ENCODE measurements at places on chromosomes 3 and 15.

DNA sequence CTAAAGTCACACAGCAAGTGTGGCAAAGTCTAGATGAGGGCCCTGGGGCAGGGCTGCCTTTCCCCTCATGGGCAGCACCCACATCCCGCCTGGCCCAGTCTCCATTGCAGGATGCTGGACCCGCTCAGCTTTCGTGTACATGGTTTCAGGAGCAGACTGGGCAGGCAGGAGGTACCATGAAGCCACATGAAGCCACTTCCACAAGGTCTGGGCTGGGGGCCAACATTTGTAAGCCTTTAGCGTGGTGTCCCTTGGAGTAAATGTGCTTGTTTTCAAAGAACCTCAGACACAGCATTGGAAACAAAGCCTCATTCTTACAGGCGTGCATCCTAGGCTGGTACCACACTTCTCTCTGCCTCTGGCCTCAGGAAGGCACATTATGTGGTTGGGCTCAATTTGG, 34.5 kb downstream of the UMPS start:
- no peak for DNase-seq

DNA sequence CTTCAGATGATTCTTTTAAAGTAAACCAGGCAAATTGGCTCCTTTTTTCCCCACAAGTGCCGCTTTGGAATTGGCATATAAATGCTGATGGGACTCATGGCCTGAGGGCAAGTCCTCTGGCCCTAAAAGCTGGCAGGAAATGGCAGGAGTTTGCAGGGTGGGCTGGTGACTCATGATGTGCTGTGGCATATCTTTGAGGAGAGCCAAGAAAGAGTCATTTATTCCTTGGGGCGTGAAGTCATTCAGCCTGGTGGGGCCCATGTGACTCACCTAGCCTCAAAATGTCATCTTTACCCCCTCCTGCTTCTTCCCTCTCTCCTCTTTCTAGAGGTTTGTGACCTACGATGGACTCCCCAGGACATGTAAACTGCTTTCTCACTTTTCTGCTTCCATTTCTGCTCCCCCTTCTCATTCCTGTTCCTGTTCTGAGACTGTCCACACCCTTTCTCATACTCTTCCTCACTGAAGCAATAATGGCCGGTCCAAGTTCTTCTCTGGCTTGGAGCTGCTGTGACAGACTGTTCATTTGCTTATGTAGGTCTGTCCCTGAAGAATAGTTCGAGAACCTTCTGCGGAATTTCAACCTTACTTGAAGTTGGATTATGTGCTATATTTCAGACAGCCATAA, 326.1 kb downstream of the SATB1 start:
- DNase-seq = peak; percentile 59

DNA sequence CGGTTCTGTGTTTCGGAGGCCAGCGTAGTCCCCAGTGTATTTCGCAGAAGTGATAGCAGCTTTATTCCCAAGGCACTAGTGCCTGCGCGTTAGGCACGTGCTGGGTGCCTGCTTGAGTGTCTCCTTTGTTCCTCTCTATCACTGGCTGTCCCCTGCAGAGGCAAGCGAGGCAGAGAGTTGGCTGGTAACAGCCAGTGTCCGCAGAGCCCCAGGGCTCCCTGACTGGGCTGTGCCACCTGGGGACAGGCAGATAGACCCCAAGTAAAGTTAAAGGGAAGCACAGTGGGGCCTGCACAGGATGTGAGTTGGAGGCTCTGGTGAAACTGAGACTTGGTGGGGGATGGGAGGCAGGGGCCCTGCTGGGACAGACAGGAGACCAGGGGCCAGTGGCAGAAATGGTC, 50.7 kb downstream of the APBA2 start:
- no peak for DNase-seq

DNA sequence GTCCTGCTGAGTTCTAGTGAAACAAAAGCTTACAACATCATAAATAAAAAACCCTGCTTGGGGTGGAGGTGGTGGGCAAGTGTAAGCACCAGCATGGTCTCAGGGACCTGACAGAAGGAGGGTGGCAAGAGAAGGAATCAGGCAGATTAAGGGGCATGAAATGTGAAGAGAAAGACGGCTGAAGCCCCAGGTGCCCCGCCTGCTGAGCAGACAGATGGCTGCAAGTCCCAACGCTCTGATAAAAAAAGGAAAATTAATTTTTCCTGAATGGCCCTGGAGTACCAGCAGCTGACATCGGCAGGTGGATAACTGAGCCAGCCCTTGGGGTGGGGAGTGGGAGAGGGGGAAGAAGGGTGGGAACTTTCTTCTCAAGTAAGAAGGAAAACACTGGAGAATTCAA, 137.9 kb downstream of the XXYLT1 start:
- no peak for DNase-seq

GRCh38 chr3:50236484-50237132, 604 bp downstream of the GNAI2 start:
- no peak for DNase-seq

DNA sequence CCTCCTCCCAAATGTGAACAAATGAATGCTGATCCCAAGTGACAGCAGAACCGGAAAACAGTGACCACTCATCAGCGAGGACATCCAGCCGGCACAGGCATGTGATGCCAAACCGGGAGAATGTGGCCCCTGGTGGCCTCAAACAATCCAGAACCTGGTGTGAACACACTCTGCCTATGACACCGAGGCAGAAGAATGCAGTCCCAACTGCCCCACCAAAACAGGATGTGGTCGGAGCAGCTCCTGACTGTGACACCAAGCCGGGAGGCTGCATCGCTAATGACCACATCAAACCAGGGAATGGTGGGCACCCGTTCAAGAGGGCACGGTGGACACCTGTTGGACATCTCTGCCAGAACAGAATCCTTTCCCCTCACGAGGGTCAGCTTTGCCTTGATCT, 15.4 kb downstream of the SCN5A start:
- DNase-seq = no peak

DNA sequence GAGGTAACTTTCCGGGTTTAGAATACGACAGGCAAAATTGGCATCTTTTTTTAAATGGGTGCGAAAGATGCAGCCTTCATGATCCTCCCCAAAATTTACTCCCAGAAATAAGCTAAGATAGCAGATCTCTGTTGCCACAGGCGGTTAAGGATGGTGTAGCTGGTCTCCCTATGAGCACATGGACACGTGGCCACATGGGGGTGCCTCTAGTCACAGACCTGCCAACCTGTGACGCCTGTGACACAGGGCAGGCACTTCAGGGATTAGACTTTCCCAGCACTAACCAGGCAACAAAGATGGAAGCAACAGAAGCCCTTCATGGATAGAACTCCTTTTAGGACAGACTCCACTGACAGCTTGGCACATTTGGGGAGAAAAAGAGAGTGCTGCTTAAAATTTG, 320.3 kb downstream of the THSD4 start:
- DNase-seq = no peak

DNA sequence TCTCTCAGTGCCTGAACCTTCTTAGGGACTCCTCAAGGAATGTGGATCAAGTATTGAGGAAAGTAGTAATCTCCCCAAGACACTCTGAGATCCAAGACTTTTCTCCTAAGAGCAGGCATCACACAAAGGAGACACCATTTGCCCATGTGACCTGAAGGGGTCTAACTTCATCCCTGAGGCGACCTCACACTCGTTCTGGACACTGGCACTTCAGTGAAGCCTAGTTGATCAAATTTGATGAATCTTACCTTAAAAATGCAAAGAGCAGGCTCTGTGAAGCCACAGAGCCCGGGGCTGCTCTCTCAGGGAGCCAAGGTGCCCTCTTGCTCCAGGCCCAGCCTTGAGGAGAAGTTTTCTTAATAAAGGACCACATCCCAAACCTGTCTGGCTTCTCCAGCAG, 64.3 kb downstream of the SCN11A start:
- DNase-seq = no peak

DNA sequence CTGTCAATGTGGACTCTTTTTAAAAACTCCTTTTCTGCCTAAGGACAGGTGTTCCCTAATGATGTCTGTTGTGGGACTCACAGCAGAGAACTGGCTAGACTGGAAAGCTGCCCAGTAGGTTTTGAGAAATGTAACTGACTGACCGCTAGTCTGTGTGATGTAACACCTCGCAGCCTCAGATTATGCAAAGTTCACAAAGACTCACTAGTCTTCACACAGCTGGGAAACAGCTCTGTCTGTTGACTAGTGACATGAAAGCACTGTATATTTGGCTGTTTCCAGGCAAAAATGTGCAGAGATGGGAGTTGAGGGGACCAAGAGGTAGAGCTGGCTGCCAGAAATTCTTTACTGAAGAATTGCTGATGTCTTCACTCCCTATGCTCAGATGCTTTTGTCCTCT, 10.3 kb downstream of the PDZRN3 start:
- no peak for DNase-seq

DNA sequence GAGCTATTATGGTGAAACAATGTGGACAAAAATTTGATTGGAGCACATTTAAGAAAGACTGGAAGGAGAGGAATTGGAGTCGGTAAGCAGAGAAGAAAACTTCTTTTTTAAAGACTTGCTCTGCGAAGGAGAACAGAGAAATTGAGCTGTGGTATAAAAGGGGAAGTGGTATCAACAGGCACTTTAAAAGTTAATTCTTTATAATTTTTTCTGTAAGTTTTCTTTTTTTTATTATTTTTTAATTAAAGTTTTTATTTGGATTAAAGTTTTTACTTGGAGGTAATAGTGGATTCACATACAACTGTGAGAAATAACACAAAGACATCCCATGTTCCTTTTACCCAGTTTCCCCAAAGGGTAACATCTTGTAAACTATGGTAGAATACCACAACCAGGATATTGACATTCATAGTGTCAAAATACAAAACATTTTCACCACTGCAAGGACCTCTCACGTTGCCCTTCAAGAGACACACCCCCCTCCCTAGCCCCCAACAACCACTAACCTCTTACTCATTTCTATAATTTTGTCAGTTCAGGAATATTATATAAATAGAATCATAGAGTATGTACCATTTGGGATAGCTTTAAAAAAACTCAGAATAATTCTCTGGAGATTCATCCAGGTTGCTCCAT, 33.8 kb upstream of the XIRP1 start:
- DNase-seq = no peak

DNA sequence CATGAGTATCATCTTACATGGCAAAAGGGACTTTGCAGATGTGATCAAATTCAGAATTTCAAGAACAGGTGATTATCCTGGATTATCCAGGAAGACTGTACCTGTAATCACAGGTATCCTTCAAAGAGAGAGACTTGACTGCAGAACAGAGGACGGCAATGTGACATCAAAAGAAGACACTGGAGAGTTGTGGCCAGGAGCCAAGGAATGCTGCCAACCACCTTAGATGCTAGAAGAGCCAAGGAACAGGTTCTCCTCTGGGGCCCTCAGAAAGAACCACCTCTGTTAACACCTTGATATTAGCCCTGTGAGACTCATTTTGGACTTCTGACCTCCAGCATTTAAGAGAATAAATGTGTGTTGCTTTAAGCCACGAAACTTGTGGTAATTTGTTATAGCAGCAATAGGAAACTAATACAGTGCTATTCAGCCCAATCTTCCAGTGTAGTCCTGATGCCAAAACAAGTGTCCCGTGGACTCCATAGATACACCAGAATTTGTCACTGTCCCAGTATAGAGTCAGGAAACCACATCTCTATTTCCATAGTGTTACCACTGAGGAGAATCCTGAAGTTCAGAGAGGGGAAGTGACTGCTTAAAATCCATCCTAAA, 330.6 kb upstream of the TLE3 start:
- no peak for DNase-seq

GRCh38 chr3:108780235-108780634, 23.0 kb upstream of the RETNLB start:
- no peak for DNase-seq

GRCh38 chr15:98881526-98882520, 125.8 kb downstream of the PGPEP1L start:
- peak; percentile 32 for DNase-seq

- DNase-seq = no peak
Measured at GRCh38 chr3:73399106-73399505, 225.6 kb downstream of the PDZRN3 start.

DNA sequence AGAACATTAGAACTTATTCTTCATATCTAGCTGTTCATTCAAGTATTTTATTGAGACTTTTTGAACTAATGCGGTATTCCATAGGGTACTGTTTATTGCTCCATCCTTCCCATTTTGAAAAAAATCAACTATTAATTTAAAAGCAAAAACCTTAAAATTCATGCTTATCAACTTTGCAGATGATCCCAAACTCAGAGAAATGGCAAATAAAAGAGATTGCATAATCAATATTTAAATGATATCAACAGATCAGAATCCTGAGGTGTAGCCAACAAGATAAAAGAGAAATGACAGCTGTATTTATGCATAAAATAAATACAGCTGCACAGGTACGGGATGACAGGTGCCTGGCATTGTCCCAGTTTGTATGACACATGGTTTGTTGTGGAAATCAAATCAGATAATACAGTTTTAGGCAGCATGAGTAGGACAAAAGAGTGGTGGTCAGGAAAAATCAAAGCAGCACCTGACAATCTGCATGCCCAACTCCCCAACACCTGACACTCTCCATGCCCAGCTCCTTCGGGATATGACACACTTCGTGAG, 42.4 kb upstream of the CMTM8 start:
- no peak for DNase-seq

DNA sequence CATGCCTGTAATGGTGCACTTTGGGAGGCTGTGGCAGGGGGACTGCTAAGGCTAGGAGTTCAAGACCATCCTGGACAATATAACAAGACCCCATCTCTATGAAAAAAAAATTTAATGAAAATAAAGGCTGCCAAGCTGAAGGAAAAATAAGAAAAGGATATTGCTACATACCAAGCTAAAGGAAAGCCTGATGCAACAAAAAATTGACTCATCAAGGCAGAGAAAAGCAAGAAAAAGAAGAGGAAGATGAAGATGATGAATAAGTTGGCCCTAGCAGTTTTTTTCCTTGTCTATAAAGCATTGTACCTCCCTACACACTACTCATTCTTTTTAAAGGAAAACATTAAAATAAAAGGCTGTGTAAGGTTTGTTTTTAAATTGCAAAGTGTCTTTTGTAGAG, 441.9 kb upstream of the MDFIC2 start:
- no peak for DNase-seq

DNA sequence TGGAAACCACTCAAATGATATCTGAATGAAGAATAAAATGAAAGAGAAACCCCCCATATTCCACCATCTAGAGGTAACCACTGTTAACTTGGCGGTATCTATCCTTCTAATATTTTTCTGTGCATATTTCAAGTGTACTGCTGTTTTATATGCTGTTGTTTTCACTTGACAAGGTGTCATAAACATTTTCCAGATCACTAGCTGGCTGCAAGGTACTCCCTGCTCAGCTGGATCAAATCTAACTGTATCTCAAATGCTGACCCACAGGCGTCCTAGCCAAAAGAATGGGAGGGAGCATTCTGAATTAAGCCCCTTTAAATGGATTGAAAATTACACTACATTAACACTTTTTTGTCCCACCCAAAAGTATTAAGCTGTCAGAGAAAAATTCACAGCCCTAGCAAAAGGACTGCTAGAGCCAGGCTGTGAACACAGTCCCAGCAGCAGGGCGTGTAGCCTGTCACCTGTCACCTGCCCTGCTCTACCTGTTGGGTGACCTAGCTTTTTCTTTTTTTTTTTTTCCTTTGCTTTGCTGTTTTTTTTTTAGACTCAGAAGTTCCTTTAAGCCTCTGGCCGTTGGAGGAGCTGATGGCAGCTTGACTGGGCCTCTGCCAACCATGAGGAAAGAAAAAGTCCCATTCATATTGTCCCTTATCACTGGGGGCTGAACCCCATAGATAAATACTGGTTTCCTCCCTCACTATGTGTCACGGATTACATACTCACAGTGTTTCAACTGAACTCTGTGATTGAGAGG, 93.7 kb upstream of the TSC22D2 start:
- DNase-seq = no peak

GRCh38 chr3:57019057-57019456, 41.4 kb upstream of the SPATA12 start:
- no peak for DNase-seq

- no peak for DNase-seq
Measured at GRCh38 chr3:47193871-47194859, 30.3 kb upstream of the SETD2 start.

GRCh38 chr3:120102232-120102631, 8.0 kb upstream of the GSK3B start:
- DNase-seq = no peak

All from HAP-1 (cell line).